Stimulated activated CD8-positive, alpha-beta memory T cell treated with anti-CD3 and anti-CD28 coated beads, Interleukin-7, amount 100 ng/mL, for 4 hours (primary cell): ENCODE measurements at places on chromosomes 4 and X.

DNA sequence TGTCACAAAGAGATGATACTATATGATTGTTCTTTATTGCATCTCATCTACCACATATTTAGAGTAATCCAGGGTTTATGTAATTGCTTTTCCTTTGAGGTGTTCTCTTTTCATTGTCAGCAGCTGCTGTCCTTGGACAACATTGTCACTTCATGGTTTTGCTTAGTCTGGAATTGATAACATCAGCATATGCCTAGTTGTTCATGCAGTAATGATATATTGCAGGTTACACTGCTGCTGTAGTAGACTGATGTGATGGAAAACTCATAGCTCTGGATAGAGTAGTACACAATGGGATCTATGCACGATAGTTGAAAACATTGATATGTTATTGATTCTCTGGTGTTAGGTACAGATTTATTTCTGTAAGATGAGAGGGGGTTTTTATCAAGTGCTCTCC is 13.7 kb downstream of the NEIL3 start:
- no peak for DNase-seq

- no peak for DNase-seq
Measured at GRCh38 chr4:38024206-38024509, 64.0 kb downstream of the PTTG2 start.

GRCh38 chrX:55663584-55663983 is 40.4 kb downstream of the FOXR2 start:
- DNase-seq: no peak

GRCh38 chrX:429266-429825 is 42.6 kb upstream of the PPP2R3B start:
- no peak for DNase-seq

DNA sequence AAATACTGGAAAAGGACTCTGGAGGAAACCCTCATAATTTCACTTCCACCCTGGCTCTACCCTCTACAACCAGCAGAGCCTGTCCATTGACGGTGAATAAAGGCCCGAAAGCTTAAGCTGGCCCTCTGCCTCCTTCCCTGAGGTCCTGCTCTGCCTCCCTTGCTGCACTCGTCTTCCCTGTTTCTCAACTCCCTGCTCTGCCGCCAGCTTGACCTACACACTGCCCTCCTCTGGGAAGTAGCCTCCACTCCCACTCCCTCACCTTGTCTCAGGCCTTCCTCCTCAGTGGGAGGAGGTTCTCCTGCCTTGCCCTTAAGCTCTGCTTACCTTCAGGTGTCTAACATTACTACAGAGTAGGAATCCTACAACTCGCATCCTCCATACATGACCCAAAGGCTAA is 608.6 kb upstream of the NR3C2 start:
- DNase-seq: no peak

DNA sequence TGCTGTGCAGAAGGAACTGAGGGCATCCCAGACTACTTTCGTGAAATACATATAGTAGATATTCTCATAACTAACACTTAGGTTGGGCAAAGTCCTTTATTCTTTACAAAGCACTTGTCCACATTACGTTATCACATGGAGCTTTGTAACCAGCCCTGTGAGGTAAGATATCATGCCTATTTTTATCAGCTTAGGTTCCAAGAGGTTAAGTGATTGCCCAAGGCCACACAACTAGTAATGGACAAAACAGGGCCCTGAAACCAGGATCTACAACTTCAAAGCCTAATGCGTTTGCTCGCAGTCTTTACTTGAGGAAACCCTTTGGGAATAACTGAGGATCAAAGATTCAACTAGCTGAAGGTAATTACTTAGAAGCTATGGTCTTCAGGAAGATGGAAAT is 261.5 kb downstream of the GPC3 start:
- no peak for DNase-seq

DNA sequence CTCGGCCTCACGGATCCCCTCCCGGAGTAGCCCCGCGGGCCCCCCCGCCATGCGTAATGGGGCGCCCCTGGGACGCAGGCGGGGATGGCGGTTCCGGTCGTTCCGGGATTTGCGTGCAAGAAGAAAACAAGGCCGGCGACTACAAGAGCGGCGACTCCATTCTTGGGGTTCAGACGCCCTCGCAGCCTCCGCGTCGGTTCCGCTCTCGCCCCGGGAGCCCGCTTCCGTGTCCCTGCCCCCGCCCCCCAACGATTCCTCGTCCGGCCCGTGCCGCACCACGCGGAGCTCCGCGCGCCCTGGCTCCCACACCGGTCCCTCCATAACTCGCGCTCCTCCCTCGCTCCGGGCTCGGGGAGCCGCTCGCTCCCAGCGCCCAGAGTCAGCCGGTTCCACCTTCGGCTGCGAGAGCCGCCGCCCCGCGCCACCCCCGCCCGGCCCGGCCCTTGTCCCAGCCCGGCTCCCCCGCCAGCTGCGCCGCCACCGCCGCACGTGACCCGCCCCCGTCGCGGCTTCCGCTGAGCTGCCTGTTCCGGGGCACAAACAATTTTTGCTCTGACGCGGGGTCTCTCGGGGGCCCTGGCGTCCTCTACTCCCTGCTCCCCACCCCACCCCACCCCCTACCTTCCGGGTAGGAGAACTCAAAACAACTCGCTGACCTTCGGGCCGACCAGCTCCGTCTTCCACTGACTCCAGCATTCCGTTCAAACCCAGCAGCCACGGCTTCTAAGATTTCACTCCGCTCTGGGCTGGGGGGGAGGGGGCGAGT is 78.8 kb upstream of the BCOR start:
- DNase-seq: peak; percentile 55

- no peak for DNase-seq
Measured at GRCh38 chr4:2497931-2498330, 29.0 kb downstream of the RNF4 start.

GRCh38 chrX:131058136-131058868 is at the start of gene ARHGAP36:
ARHGAP36 (plus strand) TSS chrX:131058346; CDS start chrX:131081666, 23,320 bp downstream.
- DNase-seq: no peak

DNA sequence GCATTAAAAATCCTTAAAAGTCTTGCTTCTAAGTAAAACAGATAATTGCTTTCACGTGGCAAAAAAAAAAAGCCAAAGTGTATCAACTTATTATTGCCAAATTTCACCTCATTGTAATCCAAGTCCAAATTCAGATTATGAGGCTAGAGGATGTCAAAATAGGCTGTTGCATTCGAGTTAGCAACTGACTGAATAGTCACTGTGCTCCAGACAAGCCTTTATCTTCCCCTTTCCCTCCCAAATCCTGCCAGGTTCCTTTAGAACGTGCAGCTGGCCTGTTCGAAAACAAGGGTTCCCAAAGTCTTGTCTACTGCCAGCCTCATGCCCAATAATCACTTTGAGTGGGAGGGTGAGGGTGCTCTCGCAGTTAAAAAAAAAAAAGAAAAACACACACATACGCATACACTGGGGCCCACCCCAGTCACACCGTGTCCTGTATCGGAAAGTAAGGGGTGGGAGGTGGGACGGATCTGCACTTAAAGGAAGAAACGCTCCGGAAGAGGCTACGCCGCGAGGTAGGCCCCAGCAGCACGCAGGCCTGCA is 603 bp downstream of the MAD2L1 start:
- peak; percentile 3 for DNase-seq

- DNase-seq: no peak
Measured at GRCh38 chr4:15851969-15852368, 73.8 kb downstream of the CD38 start.

DNA sequence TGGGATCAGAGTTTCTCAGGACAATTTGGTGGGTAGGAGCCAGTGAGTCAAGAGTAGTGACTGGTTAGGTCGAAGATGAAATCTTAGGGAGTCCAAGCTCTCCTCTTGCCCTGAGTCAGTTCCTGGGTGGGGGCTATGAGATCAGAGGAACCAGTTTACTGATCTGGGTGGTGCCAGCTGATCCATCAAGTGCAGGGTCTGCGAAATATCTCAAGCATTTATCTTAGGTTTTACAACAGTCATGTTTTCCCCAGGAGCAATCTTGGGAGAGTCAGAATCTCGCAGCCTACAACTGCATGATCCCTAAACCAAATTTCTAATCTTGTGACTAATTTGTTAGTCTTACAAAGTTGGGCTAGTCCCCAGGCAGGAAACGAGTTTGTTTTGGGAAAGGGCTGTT is 1833.2 kb upstream of the PCDH7 start:
- DNase-seq: no peak

- no peak for DNase-seq
Measured at GRCh38 chr4:673349-674091, 556 bp downstream of the ATP5ME start.

DNA sequence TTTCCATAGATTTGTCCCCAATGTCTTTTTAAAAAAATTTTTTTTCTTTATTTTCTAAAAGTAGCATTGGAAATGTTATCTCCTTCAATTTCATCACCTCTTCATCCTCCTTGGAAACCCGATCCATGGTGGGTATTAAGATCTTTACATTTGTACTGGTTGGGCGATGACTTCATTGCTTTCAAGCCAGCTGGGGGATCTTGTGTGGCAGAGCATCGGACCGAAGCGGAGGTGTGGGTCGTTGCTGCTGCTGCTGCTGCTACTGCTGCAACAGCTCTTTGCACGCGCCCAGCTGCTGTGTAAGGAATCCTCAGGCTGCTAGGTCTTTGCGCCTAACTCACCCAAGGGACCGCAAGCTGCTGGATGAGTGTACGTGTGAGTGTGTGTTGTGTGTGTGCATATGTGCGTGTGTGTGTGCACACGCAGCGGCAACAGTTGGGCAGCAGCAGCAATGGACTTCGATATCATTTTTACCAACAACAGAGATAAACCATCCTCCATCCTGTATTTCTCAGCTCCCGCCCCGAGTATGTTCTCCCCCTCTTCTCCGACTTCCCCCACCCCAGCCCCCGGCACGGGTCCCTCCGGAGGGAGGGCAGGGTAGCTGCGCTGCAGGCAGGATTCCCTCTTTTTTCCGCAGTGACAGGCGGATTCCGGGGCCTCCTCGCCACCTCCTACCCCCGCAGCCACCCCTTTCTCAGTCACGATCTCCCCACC is 768 bp upstream of the CDKL5 start:
- no peak for DNase-seq

DNA sequence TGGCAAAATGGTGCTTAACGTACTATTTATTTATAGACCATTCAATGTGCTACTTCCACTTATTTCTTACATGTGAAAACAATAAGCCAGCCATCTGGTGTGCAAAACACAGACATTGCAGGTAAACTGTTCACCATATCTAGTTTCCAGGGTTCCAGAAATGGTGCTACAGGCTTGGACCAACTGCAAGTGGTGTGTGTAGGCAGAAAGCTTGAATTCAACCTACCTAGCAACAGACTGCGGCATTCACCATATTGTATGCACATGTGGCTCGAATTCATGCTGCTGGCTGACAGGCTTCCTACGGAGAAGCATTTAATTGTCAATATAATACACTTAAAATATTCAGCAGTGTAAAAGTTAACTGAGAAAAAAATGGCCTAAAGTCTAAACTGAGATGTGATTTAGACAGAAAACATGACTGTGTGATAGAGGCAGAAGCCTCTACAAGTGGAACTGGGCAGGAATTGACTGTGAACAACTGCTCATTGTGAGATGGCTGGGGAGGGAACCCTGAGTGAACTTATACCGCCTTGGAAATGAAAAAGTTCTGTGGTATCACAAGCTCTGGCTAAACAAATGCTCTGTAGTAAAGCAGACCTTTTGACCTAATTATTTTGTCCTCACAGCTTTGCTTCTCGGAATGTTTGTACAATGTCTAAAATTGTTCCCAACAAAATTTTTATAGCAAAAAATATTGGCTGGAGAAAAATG is 434.7 kb downstream of the GRIA2 start:
- no peak for DNase-seq

- DNase-seq: no peak
Measured at GRCh38 chrX:26916991-26917390, 546.1 kb downstream of the PPP4R3C start.

GRCh38 chr4:41714364-41715000 is 34.0 kb downstream of the PHOX2B start:
- DNase-seq: no peak

- peak; percentile 9 for DNase-seq
Measured at GRCh38 chr4:74038425-74039314, at the start of gene CXCL3. CXCL3 (minus strand) TSS chr4:74038689; CDS start chr4:74038611, 78 bp downstream.

DNA sequence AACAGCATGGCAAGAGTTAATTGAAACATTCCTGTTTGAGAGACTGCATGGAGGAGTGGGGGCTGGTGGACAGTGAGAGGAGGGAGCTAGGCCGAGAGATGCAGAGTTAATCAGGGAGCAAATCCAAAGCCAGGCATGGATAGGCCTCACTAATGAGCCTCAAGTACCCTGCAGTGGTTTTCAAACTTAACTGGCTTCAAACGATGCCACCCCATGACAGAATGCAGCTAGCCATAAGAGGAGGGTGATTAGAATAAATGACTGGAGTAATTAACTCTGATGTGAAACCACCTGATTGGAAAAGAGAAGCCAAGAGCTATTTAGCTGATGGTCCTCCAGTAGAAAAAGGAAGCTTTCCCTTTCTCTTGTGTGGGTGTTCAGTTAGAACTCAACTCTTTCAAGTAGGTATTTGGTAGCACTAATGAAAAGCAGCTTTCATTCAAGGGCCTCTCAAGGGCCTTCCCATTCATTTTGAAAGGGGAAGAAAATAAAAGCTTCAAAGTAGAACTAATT is 215.4 kb upstream of the MAB21L2 start:
- no peak for DNase-seq

- DNase-seq: no peak
Measured at GRCh38 chr4:87575408-87575807, 32.9 kb upstream of the DSPP start.

GRCh38 chr4:72208421-72209075 is 176.7 kb downstream of the NPFFR2 start:
- DNase-seq: no peak

GRCh38 chr4:146340798-146341197 is 126.5 kb downstream of the REELD1 start:
- no peak for DNase-seq

GRCh38 chr4:47686294-47686872 is 151.5 kb downstream of the CORIN start:
- peak; percentile 31 for DNase-seq

GRCh38 chrX:33134164-33134563 is 77.2 kb downstream of the DMD start:
- no peak for DNase-seq

DNA sequence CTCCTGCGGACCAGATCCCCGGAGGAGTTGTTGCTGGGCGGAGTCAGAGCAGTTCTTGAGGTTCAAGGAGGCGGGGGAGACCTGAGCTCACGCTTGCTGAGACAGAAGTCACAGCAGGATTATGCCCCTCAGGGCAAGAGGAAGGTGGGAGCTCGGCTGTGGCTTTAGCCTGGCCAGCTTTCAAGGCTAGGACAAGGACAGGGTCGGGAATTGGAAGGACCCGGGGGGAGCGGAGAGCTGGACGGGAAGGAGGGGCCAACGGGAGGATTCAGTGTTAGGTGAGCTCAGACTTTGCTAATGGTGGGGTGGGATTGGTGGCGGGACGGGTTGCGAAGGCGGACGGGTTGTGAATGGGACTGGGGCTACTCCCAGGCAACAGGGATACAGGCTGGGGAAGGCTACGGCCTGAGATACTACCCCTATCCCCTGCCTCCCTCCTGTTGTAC is at the start of gene RIBC1:
Gene RIBC1 (plus strand): TSS at position 13 of the 446 bp plus-strand sequence. CDS start 3,404 bp downstream, outside the sequence.
- no peak for DNase-seq
